ENCODE measurements at places on chromosomes 12 and 14.

GRCh38 chr14:95690815-95691214 lies 4.6 kb downstream of the TCL1B start:
- no peak for DNase-seq

DNA sequence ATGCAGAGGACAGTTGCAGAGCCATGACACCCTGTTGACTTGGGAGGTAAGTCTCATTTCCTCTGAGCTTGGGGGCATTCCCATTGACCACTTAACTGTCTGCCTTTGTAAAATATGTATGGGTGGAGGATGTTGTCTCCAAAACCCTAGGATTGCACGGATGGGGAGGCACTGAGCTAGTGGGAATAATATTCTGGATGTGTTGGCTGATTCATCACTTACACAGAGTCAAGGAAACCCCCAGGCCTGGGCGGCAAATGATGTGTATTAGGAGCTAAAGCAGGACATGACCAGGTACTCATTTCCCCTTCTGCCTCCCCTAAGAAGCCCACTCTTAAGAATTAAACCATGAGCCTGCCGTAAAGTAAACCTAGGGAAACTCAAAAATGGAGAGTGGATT lies 319.4 kb downstream of the VRK1 start:
- DNase-seq = no peak

DNA sequence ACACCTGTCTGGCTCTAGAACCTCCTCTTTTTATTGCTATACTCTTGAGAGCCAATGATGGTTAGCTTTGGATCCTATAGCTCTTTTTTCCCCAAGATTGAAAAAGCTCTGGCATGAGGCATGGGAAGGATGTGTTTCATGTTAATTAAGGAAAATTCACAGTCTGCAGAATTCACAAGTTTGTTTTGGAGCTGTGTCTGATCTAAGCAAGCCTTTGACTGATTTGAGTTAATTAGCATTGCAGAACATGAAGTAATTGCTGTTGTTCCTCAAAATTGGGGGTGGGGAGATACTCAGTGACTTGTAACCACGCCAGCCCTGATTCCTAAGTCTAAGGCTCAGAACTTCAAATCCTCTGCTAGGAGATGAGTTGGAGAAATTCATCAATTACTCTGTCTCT lies 205.0 kb downstream of the SUDS3 start:
- no peak for DNase-seq

GRCh38 chr12:113260127-113260526 lies 38.9 kb downstream of the TPCN1 start:
- no peak for DNase-seq

GRCh38 chr14:54354096-54354495 lies 42.7 kb upstream of the CDKN3 start:
- DNase-seq = peak; percentile 38

DNA sequence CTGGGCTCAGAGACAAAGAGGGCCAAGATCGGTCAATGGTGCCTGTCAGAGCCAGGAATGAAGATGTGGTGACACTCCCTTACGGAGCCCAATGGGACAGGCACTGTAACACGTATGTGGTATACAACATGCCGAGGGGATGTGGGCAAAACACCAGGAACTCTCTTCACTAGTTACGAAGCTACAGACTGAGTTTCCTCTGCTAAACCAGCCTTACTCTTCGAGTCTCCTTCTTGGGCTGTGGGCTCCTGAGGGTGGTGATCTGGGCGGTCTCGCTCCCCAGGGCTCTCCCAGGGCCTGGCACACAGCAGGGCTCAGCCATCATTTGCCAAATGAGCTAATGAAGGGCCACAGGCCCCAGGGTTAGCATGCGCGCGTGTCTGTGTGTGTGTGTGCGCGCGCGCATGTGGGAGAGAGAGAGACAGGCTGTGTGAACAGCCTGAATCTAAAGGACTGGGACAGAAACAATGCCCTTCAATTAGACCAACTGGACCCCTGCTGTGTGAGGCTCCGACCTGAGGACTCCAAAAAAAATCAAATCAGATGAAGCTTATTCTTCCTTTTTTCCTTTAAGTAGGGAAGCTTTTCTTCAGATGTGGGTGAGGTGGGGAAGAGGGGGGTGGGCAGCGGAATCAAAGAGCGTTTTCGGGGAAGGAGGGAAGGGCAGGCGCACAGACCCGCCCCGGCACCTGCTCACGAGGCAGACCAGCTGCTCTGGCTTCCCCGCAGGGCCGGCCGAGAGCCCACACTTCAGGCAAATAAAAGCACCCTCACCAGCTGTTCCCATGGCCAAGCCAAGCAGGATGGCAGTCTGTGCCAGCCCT lies 42.5 kb downstream of the CCDC88C start:
- DNase-seq = no peak

DNA sequence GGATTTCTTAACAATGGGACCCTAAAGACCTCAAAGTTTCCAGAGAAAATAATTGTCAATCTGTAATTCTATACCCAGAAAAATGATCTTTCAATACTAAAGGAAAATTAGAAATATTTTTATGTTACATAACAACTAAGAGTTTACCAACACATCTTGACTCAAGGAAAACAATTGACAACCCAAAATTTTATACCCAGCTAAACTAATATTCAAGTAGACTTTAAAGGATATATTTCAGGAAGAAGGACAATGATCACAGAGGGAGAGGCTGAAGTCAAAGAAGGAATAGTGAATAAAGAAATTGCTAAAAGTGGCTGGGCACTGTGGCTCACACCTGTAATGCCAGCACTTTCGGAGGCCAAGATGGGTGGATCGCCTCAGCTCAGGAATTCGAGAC lies 12.6 kb upstream of the PLD4 start:
- no peak for DNase-seq

DNA sequence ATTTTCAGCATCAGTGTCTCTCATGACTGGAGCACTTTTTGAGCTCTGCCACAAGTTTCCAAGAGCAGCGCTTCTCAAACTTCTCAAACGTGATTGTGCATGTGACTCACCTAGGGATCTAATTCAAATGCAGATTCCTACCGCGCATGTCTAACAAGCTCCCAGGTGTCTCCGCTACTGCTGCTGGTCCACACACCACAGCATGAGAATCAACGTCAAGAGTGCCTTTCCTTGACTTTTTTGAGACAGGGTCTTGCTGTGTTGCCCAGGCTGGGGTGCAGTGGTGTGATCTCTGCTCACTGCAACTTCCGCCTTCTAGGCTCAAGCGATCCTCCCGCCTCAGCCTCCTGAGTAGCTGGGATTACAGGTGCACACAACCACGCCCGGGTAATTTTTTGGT lies 22.4 kb downstream of the GLRX5 start:
- DNase-seq = no peak

GRCh38 chr14:58961045-58961731 lies 227.3 kb upstream of the DAAM1 start:
- no peak for DNase-seq

GRCh38 chr14:87967496-87967895 lies 25.5 kb downstream of the GALC start:
- no peak for DNase-seq

All from right lobe of liver (tissue), 6 donors.